Activated naive CD4-positive, alpha-beta T cell (primary cell): ENCODE measurements at places on chromosomes 13 and 19.

GRCh38 chr13:60019119-60019993, 144.4 kb downstream of the DIAPH3 start:
- DNase-seq: no peak

GRCh38 chr13:63287926-63288325, 1872.3 kb upstream of the PCDH20 start:
- no peak for DNase-seq

DNA sequence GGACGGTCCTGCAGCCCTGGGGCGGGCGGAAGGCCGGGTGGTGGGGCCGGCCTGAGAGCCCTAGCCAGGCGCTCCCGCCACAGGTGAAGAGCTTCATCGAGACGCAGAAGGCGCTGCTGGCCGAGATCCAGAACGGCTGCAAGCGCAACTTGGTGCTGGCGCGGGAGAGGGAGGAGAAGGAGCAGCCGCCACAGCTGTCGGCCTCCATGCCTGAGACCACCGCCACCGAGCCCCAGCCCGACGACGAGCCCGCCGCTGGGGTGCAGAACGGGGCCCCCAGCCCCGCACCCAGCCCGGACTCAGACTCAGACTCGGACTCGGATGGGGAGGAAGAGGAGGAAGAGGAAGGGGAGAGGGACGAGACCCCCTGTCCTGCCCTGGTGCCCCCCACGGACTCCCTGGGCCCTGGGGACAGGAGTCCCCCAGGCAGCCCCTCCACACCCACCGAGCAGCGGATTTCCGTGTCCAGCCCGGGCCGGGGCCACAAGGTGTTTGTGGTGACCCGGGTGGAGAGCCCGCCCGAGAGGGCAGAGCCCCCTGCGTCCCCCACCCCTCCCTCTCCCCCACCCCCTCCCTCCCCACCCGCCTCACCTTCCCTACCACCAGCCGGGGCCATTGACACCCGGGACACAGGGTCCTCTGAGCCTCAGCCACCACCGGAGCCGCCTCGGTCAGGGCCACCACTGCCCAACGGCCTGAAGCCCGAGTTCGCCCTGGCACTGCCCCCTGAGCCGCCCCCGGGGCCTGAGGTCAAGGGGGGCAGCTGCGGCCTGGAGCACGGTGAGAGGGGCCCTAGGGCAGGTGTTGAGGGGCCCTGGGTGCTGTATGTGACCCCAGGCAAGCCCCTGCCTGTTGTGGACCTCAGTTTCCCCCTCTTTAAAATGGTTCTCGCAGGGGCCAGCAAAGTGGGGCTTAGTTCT, 15.3 kb downstream of the NKPD1 start:
- DNase-seq: no peak

DNA sequence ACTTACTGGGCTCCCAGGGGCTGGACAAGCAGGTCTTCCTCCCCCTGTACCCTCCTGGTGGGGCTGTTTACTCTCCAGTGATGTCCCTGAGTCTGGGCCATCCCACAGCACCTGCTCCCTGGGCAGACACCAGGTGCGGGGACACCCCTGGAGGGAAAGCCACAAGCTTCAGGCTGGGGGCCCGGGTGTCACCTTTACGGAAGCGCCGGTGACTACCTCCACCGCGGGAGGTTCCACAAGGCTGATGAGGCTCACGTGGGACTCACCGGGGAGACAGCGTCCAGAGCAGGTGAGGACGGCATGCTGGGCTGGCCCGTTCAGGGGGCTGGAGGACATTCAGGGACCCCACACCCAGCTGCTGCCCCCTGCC, 24.9 kb downstream of the NFILZ start:
- no peak for DNase-seq

GRCh38 chr19:6772028-6772865, at the start of gene VAV1:
TSS of gene VAV1 (plus strand) at chr19:6772708. CDS start at chr19:6772808, 100 bp downstream.
- peak; percentile 78 for DNase-seq

- no peak for DNase-seq
These were observed 1.4 kb downstream of the ACTN4 start for GRCh38 chr19:38648769-38649304.

DNA sequence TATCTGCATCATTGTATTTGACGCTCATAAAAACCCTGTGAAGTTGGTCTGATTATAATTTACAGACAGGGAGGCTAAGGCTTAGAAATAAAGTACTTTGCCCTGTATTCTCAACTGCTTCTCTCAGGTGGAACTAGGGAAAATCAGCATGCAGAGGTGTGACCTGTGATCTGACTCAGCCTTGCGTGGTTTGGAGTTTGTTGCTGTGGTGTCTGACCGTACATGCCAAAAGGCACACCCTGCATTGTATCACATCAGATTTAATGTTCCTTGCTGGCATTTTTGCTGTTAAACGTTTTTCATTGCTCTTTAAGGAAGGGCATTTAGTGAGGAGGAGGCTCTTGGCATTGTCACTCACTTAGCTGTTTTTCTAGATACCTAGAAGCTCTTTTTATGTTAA, 58.8 kb upstream of the C1QTNF9B start:
- DNase-seq: no peak

DNA sequence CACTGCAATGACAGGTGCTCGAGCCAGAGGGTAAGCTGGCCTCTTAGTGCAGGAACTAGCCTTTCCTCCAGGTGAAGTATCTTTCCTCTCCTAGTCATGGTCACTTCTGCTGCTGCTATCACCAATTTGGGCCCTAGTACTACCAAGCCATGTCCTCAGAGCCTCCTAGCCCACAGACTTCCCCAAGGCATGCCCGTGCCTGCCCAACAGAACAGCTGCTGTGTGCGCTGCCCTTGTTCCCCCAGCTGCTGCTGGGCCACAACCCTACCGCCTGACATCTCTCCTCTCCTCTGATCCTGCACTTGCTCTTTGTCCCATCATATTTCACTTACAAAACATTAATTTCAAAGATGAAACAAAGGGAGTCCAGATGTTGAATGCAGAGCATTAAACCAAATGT, 168.5 kb upstream of the FREM2 start:
- no peak for DNase-seq

DNA sequence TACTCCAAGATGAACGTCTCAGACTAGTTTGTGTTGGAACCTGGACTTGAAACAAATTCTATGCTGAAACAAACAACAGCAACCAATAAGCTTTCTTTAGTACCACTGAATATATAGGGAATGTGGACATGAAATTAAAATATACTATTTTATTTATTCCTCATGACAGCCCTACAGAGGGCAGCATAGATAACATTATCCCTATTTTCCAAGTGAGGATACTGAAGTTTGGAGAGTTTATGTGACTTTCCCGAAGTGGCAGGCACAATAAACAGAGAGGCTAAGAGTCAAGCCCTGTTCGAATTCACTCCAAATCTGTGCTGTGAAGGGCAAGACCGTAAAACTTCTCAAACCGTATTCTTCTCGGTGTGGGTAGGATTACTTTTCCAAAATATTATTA, 509.9 kb upstream of the GPC6 start:
- no peak for DNase-seq

GRCh38 chr13:107065036-107065435, 497.1 kb upstream of the ARGLU1 start:
- DNase-seq: no peak

DNA sequence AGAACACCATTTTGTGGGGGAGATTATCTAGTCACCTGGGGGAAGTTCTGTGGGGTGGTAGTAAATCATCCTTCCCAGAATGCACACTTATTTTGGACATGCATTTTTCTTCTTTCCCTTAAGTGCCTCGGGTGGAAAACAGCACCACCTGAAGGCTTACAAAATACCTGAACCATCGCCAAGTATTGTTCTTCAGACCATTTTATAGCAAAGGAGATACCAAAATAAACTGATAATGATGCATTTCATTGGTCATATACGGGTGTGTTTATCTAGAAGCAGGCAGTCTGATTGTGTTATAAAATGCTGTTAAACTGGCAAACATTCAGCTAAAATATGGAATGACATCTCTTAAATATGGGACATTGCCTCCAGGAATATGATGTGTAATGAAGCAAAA, 1034.7 kb downstream of the SLITRK1 start:
- no peak for DNase-seq

DNA sequence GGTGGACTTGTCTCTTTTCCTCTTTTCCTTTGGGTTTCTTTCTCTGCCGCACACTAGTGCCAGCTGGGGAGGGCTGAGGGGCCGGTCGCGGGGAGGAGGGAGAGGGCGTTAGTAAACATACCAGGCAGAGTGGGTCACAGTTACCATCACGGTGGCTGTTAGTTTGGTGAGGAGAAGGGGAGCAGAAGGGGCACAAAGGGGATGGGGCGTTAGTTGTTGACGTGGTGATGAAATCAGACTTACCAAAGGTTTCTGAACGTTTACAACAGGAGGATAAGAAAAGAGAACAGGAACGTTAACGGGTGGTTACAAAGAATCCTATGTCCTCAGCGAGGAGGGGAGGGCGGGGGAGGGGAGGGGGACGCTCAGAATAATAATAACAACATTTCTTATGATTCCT, 77.9 kb downstream of the PTPRS start:
- DNase-seq: no peak

DNA sequence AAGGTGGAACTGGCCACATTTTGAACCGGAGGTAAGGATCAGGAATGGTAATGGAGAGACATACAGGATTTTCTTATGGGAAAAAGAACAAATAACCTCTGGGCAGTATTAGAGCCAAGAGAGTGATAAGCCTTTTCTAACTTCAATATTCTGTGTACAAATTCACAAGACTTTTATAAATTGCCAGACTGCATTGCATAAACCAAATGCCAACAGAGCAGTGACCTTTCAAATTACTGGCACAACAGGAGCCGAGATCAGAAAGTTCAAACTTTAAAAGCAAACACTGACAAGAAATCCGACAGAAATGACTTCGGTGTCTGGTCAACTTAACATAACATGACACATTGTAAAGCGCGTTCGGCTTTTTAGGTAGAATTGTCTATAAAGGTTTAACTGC, 737.1 kb downstream of the GPC5 start:
- no peak for DNase-seq

GRCh38 chr13:114064450-114065140, 67.8 kb downstream of the RASA3 start:
- no peak for DNase-seq

GRCh38 chr13:50437252-50437651, 406.2 kb downstream of the DLEU7 start:
- no peak for DNase-seq

DNA sequence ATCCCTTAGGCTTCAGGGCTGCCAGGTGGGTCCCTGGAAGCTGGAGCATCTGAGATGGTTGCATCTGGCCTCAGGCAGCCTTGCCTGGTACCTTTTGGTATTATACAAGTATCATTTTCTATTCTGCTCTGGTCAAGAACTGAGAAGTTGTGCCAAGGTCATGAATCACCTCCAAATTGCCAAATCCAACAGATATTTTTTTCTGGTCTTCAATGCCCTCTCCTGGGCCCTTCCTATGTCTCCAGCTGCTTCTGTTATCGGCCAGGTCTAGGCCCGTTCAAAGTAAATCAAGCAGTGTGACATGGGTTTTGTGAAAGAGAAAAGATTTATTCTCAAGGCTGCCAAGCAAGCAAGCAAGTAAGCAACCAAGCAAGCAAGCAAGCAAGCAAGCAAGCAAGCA, 271.1 kb upstream of the MAB21L1 start:
- DNase-seq: no peak

DNA sequence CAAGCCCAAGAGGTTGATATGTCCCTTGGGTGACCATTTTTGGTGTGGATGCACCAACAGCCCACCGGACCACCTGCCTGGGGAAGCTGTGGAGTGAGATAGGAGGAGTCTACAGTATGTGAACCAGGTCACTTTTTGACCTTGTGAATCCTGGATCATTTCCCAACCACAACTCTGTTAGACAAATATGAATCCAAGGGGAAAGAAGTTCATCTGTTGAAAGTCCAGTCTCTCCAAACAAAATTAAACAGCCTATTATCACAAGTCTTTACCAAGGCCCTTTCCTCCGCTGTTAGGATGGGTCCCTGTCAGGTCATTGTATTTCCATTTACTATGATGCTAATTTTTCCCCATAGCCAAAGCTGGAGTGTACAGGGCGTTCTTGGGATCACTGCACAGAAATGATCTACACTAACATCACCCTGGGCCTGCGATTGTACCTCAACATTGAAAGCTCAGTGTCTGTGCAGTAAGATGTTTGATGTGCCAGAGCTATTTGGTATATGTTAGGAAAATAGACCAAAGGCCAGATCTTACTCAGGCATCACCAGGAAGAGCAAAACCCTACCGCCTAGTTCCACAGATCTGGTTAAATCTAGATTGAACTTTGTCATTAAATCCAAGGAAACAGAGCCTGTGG, 117.1 kb downstream of the STARD13 start:
- no peak for DNase-seq

DNA sequence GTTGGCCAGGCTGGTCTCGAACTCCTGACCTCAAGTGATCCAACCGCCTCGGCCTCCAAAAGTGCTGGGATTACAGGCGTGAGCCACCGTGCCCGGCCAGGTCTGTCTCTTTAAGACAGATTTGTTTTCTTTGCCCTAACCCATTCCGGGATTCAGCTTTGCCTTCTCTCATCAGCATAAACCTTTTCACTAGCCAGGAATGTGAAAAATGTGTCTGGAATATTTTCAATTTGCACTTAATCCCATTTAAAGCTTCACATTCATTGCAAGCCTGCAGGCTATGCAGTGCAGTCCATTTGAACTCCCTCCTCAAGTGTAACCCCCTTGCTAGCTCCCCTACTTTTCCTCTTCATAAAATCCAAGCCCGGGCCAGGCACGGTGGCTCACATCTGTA, 880 bp upstream of the TMEM160 start:
- no peak for DNase-seq

- DNase-seq: no peak
These were observed 67.4 kb upstream of the UBAC2 start for GRCh38 chr13:99133230-99133629.

GRCh38 chr13:24223341-24224231, 63.1 kb downstream of the SPATA13 start:
- DNase-seq: no peak

DNA sequence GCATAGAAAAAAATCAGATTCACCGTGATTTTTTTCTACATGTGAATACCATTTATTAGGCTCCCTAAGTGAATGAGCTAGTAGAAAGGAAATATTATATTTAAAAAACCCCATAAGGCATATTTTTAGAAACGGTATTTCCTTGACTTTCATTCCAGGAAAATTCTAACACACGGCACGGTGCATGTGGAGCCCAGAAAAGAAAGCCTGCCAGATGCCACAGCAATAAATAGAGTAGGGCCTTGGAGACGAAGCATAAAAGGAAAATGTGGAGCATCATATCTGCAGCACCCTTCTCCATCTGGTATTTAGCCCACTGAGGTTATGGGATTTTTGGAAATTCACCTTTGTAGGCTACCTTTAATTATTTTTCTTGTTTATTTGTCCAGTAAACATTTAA, 314.4 kb downstream of the ENOX1 start:
- DNase-seq: no peak
